Liver (tissue), 10 donors: ENCODE measurements at places on chromosomes 2 and 18. TPM values are rescaled to one million over a fixed set of nuclear protein-coding genes. Genes with fewer than 3 reads are reported as not detected.

- no peak overlapping the region for H3K27ac ChIP-seq
- no peaks in the 10 kb centered on the region for H3K36me3 ChIP-seq
- H3K4me1 ChIP-seq = no peaks in the 10 kb centered on the region
- no peak overlapping the region for H3K4me3 ChIP-seq
Observed at GRCh38 chr2:185145316-185146121, 547.2 kb downstream of the ZNF804A start.

GRCh38 chr2:26318950-26319349 is 27.0 kb upstream of the SELENOI start:
- H3K4me1 ChIP-seq = peaks cover 2% of the 10 kb centered on the region
- H3K27ac ChIP-seq = no peak overlapping the region
- DNase-seq = no peak
- H3K27me3 ChIP-seq = no peaks in the 10 kb centered on the region
- no peak overlapping the region for H3K4me3 ChIP-seq

The DNAJC5G gene
- total RNA-seq = not detected

DNA sequence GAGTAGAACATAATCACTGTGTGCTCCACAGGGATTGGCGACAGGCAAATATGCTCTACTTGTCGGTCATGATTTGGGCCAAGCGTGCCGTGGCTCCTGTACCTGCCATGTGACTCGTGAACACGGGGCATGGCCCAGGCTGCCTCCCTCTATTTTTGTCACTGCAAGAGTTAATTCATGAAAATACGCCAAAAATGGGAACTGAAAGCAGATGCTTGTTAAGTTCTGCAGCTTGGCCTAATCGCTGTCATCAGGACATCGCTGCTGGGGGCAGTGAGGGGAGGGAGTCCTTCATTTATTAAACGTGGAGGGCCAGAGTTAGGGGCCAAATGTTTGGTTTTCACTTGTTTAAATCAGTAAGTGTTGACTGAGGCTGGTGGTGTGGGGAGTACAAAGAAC is 177.8 kb downstream of the BCL2 start:
- no peak for DNase-seq
- H3K27me3 ChIP-seq = no peaks in the 10 kb centered on the region
- H3K27ac ChIP-seq = no peak overlapping the region
- no peaks in the 10 kb centered on the region for H3K4me1 ChIP-seq
- no peak overlapping the region for H3K4me3 ChIP-seq
- no peaks in the 10 kb centered on the region for H3K36me3 ChIP-seq

GRCh38 chr2:66463206-66463755 is 28.4 kb downstream of the MEIS1 start:
- DNase-seq = no peak
- H3K4me3 ChIP-seq = no peak overlapping the region
- H3K27ac ChIP-seq = no peak overlapping the region
- H3K36me3 ChIP-seq = no peaks in the 10 kb centered on the region
- no peaks in the 10 kb centered on the region for H3K27me3 ChIP-seq

DNA sequence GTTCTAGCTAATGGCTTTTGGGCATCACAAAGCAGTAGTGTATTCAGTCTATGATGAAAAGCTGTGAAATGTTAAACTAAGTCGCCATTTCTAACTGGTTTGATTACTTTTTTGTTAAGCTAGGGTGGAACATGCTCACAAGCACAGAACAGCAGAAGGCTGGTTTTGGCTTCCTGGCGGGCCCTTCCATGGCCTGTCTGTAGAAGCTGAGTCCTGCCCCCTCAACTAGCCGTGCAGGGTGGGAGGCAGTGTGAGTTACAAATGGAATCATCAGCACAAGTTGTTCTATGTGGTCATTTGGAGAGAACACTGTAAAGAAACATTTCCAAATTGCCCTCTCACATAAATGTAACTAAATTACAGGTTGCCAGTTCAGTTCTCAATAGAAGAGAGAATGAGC is 290.8 kb downstream of the ALPK2 start:
- H3K27me3 ChIP-seq = no peaks in the 10 kb centered on the region
- no peak overlapping the region for H3K4me3 ChIP-seq
- H3K27ac ChIP-seq = no peak overlapping the region
- H3K36me3 ChIP-seq = no peaks in the 10 kb centered on the region
- no peaks in the 10 kb centered on the region for H3K4me1 ChIP-seq

GRCh38 chr2:2252179-2252578 is 78.9 kb downstream of the MYT1L start:
- DNase-seq = no peak
- H3K36me3 ChIP-seq = no peaks in the 10 kb centered on the region
- no peak overlapping the region for H3K4me3 ChIP-seq
- H3K27me3 ChIP-seq = no peaks in the 10 kb centered on the region
- no peak overlapping the region for H3K27ac ChIP-seq

The DSC2 gene
- 16.4 TPM for total RNA-seq

GRCh38 chr18:35683021-35683420 is 101.5 kb downstream of the GALNT1 start:
- DNase-seq = no peak
- no peak overlapping the region for H3K4me3 ChIP-seq
- H3K27ac ChIP-seq = no peak overlapping the region

- no peak overlapping the region for H3K4me3 ChIP-seq
- H3K4me1 ChIP-seq = no peaks in the 10 kb centered on the region
- no peaks in the 10 kb centered on the region for H3K27me3 ChIP-seq
Observed at GRCh38 chr18:73677450-73677849, 470.2 kb downstream of the FBXO15 start.

DNA sequence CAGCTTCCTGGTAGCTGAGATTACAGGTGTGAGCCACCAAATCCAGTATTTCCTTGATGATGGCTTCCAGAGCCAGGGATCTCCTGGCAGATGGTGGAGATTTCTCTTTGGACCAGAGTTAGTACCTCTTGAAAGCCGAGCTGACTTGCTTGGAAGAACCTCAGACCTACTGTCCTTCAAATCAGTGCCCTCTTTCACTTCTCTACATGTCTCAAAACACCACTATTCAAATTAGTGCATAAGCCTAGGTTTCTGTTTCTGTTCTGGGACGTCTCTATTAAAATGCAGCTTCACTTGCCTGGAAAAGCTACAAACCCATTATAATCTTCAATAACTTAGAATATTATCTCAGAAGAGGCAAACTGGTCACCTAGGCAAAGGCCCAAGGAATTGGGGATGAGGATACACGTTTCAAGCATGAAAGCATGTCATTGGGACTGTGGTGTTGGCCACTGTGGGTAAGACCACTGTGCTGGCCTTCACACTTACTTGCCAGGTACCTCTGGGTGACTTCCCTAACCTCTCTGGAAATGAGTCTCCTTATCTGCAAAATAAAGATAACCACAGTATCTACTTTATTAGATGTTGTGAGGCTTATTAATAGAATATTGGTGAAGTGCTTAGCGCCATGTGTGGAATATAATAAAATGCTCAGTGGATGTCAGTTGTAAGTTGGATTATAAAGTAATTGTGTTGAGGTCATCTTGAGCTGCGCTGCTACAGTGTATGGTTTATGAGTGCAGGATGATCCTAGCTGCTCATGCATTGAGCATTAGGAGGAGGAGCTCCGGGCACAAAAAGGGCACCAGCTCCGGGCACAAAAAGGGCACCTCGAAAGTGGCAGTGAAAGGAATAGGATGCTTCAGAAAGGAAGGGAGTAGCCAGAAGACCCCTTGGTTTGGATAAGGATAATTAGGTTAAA is 84.5 kb downstream of the DOCK10 start:
- no peaks in the 10 kb centered on the region for H3K27me3 ChIP-seq
- no peak overlapping the region for H3K27ac ChIP-seq
- no peaks in the 10 kb centered on the region for H3K36me3 ChIP-seq
- H3K4me3 ChIP-seq = no peak overlapping the region

The RAD51AP2 gene
- total RNA-seq = 0.25 TPM

The PARD3B gene
- total RNA-seq = 10.3 TPM

DNA sequence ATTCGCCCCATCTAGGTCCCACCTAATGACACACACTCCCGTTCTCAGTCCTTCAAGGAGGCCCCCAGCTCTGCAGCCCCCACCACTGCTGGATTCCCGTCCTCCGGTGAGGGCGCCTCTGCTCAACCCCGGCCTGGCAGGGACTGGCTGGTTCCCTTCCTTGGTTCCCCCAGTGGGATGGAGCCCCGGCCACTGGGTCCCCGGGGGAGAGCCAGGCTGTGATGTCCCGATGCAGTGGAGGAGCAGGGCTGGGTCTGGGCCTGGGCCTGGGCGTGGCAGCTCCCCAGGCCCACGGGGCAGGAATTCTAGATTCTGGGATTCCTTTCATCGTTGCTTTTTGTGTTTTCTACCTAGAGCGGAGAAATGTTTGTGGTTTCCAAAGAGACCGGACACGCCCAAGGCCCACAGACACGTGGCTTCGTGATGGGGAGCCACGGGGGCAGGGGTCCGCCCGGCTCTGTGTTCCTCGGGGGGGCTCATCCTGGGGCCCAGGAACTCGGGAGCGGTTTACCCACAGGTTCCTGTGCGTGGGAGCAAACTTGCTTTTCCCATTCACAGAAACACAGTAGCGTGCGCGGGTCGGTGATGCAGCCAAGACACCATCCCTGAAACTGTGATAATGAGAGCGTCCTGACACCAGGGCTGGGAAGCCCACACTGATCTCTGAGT is 67.0 kb downstream of the SLC66A2 start:
- no peaks in the 10 kb centered on the region for H3K27me3 ChIP-seq
- no peak overlapping the region for H3K4me3 ChIP-seq
- H3K4me1 ChIP-seq = no peaks in the 10 kb centered on the region
- DNase-seq = peak; percentile 30
- H3K27ac ChIP-seq = no peak overlapping the region

DNA sequence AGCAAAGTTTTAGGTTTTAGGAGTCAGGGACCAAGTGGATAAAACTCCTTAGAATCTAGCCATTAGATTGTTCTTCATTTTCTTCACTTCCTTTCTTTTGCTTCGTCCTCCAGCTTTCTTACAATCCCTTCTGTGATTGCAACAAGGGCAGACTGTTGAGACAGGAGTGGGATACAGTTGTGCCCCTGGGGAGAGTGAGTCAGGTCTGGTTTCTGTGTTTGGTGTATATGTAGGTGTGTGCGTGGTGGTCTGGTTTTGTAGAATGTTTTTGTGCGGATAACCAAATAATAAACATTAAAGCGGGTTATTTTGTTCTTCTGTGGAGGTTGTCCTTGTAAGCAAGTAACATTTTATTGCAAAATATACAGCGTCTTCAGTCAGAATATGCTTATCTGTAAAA is 7.3 kb downstream of the INSIG2 start:
- no peak for DNase-seq
- H3K4me1 ChIP-seq = peaks cover 3% of the 10 kb centered on the region
- peaks cover 3% of the 10 kb centered on the region for H3K36me3 ChIP-seq
- no peak overlapping the region for H3K4me3 ChIP-seq
- no peaks in the 10 kb centered on the region for H3K27me3 ChIP-seq

GRCh38 chr18:73954268-73954667 is 193.4 kb downstream of the FBXO15 start:
- H3K4me1 ChIP-seq = no peaks in the 10 kb centered on the region
- H3K36me3 ChIP-seq = no peaks in the 10 kb centered on the region
- H3K4me3 ChIP-seq = no peak overlapping the region
- no peak for DNase-seq
- H3K27ac ChIP-seq = no peak overlapping the region

- no peaks in the 10 kb centered on the region for H3K36me3 ChIP-seq
- no peak overlapping the region for H3K27ac ChIP-seq
- no peak for DNase-seq
- H3K4me3 ChIP-seq = peak overlapping the region; percentile 46
- H3K4me1 ChIP-seq = peaks cover 18% of the 10 kb centered on the region
Observed at GRCh38 chr2:231926761-231927565, 767 bp upstream of the NPPC start.

DNA sequence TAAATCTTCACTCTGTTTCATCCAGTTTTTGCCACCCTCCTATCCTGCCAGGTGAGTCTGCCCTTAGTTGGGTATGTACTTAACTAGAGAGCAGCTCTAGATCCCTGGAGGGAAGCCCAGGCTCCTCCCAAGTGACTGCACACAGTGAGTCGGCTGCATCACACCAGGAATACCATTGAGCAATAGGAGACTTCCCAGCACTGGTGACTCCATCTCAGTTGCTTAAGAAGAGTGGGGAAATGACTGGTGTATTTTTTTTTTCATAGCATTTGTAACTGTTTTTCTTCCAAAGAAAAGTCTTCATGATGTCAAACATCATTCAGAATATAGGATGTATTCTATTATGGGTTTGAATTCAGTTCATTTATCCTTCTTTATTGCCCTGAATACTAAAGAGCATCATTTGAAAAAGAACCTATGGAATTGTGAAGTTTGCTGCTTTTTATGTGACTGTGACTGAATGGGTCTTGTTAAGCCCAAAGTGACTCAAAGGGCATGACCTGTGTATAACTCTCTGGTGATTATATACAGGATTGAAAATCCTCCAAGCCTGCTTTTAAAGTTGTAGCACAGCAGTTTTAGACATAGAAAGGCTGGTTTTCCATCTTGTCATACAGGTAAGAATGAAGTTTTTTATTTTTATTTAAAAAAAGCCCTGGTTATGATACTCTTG is 84.3 kb downstream of the MAP3K20 start:
- no peak overlapping the region for H3K4me3 ChIP-seq
- H3K27me3 ChIP-seq = no peaks in the 10 kb centered on the region
- peak overlapping the region; percentile 52 for H3K27ac ChIP-seq
- DNase-seq = no peak

DNA sequence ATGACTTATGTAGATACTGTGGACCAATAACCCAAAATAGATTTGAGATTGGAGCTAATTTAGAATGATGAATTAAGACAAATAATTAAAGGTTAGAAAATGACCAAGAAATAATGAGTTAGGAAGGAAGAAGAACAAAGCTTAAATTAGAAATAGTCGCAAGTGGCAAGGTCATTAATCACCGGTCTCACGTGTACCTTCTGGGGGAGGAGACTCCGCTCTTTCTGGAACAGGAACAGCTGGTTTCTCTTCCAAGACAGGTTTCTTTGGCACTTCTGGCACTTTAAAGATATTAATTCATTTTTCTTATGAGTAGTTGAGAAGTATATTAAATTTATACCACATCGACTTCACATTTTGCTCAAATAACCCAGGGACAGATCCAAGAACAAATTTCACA is 156.7 kb downstream of the TTN start:
- no peak for DNase-seq
- no peaks in the 10 kb centered on the region for H3K4me1 ChIP-seq
- H3K27ac ChIP-seq = no peak overlapping the region
- no peaks in the 10 kb centered on the region for H3K36me3 ChIP-seq
- H3K4me3 ChIP-seq = no peak overlapping the region

The GDF7 gene
- 5.0 TPM for total RNA-seq

The HTRA2 gene
- 18.7 TPM for total RNA-seq

The ZSWIM2 gene
- total RNA-seq = not detected

The SERPINB7 gene
- total RNA-seq = not detected

GRCh38 chr2:128214866-128215460 is 103.7 kb downstream of the HS6ST1 start:
- no peaks in the 10 kb centered on the region for H3K27me3 ChIP-seq
- H3K36me3 ChIP-seq = no peaks in the 10 kb centered on the region
- H3K27ac ChIP-seq = no peak overlapping the region
- H3K4me3 ChIP-seq = no peak overlapping the region

GRCh38 chr2:61368687-61369665 is 101.9 kb downstream of the USP34 start:
- H3K36me3 ChIP-seq = peaks cover 3% of the 10 kb centered on the region
- no peak overlapping the region for H3K27ac ChIP-seq
- no peak for DNase-seq
- H3K27me3 ChIP-seq = no peaks in the 10 kb centered on the region
- no peak overlapping the region for H3K4me3 ChIP-seq
- no peaks in the 10 kb centered on the region for H3K4me1 ChIP-seq

The GRHL1 gene
- 13.7 TPM for total RNA-seq

GRCh38 chr2:226707499-226707898 is 92.1 kb downstream of the IRS1 start:
- no peak for DNase-seq
- H3K4me1 ChIP-seq = no peaks in the 10 kb centered on the region
- no peak overlapping the region for H3K4me3 ChIP-seq
- no peaks in the 10 kb centered on the region for H3K27me3 ChIP-seq

GRCh38 chr18:23135550-23136325 is 453 bp downstream of the CABLES1 start:
- H3K36me3 ChIP-seq = no peaks in the 10 kb centered on the region
- peaks cover 12% of the 10 kb centered on the region for H3K4me1 ChIP-seq
- H3K27ac ChIP-seq = peak overlapping the region; percentile 97
- peak overlapping the region; percentile 85 for H3K4me3 ChIP-seq
- peak; percentile 39 for DNase-seq
